ENCODE measurements at places on chromosomes 5 and 9.

DNA sequence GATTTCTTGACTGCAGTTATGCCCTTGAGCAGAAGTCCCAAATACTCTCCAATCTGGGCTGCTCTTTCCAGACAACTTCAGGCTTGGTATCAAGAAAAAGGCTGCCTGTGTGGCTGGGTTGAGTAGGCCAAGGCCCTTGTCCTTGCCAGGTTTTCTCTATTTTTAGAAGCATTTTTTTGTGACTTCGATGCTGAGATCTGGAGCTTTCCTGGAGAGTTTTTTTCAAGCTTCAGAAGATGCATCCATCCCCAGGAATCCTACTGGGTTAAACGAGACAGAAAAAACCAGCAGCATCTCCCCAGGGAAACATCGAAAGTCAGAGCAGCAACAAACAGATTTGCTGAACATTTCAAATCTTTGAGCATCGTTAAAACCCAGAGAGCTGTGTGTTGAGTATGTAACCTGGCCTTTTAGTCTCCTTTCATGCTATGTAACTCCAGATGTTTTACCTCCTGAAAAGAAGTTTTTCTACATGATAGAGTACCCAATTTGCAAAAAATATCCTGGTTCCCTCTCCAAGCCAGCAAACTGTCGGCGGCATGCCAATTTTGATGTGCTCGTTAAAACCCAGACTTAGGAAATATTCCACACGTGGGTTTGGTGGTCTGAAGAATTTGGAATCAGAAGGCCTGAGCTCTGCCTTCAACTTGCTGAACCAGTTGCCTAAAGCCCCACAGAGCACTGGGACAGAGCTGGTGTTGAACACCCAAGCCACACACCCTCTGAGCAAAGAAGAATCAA is 98.1 kb upstream of the ALDH1B1 start:
- no peak for DNase-seq

DNA sequence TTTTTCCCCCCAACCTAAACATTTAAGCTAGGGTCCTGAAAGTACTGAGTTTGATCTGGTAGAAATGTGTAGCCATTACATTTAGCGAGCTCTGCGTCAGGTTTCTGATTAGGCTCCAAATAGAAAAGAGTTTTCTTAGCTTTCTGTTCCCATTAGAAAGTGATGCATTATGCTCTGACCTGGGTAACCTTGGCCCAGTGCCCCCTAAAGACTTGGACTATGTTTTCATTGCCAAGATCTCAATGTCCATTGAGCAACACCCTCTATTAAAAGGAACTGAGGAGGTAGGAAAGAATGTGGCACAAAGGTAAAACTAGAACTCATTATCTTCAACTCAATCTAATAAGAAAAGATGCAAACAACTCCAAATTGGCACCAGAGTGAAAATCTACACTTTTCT is 358.9 kb upstream of the PCSK5 start:
- no peak for DNase-seq

DNA sequence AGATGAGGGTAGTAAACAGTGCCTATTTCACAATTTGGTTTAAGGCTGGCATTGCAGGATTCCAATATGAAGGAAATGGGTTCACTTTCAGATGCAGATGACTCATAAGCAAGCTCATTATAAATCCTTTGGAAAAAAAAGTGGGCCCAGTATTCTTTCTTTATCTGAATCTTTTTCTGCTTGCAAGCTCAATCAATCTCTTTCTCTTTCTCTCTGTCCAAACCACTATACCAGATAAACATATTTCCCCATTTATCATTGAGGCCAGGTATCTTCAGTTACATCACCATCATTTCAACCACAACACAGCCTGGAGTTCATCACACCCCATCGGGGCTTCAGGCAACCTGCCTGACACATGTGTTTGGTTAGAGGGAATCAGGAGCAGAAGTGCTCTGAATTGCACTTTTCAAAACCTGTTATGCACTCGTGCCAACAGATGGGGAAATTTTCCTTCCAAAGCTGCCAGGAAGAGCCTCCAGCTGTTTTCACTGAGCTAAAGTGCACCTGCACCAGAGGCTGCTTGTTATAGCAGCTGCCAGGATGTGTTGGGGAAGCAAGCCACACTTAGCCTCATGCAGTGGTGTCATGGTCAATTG is 30.0 kb upstream of the MAMDC2 start:
- DNase-seq: no peak

- no peak for DNase-seq
Observed at GRCh38 chr5:59813761-59814536, 79.6 kb downstream of the PDE4D start.

- no peak for DNase-seq
Observed at GRCh38 chr5:149740866-149741459, 10.9 kb downstream of the PPARGC1B start.

DNA sequence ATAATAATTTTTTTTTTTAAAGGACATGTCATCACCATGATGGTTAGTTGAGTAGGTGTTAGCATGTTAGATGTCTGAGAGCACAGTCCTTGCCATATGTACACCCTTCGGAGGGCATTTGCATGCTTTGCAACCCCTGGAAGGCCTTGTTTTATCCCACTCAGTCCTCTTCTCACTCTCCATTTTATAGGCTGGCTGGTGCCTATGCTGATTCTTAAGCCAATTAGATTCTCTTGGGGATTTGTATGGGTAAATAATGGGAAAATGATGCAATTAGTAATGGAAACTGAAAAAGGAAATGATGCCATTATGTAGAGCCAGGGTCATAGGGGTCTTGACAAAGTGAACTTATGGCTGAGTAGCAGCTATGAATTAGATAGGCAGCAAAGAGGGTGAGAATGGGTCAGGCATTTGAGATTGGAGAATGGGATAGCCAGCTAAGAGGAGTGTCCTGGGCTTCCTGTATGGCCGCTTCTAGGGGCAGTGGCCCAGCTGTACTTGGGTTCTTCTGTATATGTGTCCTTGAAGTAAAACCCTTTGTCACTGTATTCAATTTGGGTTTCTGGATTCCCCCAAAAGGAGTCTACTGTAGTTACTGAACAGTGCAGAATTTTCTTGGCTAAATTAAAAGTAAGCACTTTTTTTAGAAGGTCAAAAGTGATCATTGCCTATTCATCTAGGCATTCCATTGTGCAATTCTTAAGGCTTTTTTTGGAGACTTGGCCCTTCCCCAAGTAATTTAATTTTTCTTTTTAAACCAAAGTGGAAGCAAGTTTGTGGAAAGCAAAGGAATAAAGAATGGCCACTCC is 31.6 kb downstream of the LRRTM2 start:
- DNase-seq: no peak

- no peak for DNase-seq
Observed at GRCh38 chr5:115621365-115621900, 4.4 kb downstream of the TMED7 start.

DNA sequence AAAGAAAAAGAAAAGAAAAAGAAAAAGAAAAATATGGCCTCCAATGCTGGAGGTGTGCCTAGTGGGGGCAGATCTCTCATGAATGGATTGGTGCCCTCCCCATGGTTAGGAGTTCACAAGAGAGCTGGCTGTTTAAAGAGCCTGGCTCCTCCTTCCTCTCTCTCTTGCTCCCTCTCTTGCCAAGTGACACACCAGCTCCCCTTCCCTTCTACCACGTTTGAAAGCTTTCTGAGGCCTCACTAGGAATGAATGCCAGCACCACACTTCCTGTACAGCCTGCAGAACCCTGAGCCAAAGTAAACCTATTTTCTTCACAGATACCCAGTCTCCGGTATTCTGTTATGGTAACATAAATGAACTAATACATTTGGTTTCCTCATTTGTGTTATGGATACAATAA is 14.4 kb upstream of the GALNT10 start:
- DNase-seq: no peak

- DNase-seq: no peak
Observed at GRCh38 chr5:132227485-132228240, at the start of gene P4HA2. Gene P4HA2, minus strand, starts transcription at chr5:132227853. Its CDS starts 9,227 bp downstream, at chr5:132218626.

GRCh38 chr5:67809589-67809988 is 406.0 kb upstream of the PIK3R1 start:
- DNase-seq: no peak

DNA sequence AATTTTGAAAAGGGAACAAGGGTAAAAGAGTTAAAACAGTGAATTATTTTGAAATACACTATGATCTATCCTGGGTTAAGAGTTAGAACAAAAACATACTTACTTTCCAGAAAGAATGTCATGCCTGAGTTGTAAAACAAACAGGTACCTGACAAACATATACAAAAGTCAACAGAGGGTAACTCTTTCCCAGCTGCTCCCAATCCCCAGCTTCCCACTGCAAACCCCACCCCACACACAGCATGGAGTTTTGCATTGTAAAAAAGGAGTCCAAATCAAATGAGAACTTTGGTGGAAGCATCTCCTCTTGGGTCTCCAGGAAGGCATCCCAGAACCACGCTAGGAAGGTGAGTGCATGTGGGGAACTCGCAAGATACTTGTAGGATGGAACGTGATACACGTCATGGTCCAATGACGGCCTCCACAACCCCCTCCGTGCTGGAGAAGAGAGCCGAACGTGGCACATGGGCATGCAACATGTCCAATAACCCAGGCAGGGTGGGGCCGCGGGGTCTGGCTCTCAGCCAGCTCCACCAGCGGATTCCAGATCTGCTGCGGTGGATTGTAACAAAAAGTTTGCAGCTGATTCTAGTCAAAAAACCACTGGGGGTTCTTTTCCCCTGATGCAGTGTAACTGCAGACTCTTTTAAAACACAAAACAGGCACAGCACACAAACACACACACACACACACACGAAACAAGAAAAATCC is 55.8 kb downstream of the EPB41L4B start:
- no peak for DNase-seq

- DNase-seq: no peak
Observed at GRCh38 chr9:74951725-74952151, 974 bp downstream of the C9orf40 start.

GRCh38 chr9:33799928-33800704 is 4.8 kb downstream of the PRSS3 start:
- DNase-seq: no peak

- no peak for DNase-seq
Observed at GRCh38 chr9:113532809-113533190, 69.3 kb downstream of the RGS3 start.

- no peak for DNase-seq
Observed at GRCh38 chr9:3760031-3760430, 234.2 kb upstream of the RFX3 start.

DNA sequence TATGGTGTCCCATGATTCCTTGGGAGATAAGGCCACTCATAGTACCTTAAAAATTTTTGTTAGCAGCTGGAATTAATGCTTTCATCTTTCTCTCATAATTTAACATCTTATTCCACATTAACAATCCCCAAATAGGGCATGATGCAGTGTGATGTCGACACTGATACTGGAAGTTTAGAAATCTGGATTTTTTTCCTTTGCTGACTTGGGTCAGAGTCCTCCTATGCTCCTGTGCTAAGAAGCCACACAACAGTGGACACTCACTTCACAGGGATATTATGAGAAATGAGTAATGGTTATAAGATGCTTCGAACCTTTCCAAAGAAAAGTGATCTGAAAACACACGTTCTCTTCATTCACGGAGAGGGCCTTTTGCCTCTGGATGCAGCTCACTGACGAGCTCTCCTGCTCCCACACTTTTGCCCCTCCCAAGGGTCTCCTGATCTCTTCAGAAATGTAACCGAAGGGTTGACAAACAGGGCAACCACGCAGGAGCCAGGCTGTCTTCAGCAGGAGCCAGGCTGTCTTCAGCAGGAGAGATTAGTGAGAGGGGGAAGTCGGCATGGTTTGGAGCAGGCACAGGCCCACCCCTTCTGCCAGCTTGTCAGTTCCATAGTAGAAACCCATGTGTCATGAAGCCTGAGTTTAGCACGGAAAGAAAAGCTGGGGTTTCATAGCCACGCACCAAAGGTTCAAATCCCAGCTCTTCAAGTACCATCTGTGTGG is 247.8 kb downstream of the AOPEP start:
- no peak for DNase-seq

DNA sequence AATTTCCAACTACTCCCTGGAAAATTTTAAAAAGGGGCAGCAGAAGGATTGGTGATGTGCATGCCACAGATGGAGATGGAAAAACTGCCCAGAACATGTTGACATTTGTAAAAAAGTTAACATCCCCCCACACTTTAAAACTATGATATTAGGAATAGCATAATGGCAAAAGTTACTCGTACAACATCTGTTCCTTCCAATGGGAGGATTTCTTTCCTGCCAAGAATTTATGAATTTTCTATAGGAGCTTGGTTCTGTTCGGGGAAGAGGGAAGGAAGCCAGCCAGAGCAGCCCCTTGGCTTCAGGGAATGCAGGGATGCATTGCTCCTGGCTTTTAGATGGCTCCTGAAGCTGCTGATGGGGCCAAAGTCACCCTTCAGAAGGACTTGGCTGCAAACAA is 22.7 kb downstream of the KLF4 start:
- no peak for DNase-seq
